NCI-H1436 treated with DMSO at 0.1 percent for 48 hours (cell line): ENCODE measurements at places on chromosomes 7 and 10.

DNA sequence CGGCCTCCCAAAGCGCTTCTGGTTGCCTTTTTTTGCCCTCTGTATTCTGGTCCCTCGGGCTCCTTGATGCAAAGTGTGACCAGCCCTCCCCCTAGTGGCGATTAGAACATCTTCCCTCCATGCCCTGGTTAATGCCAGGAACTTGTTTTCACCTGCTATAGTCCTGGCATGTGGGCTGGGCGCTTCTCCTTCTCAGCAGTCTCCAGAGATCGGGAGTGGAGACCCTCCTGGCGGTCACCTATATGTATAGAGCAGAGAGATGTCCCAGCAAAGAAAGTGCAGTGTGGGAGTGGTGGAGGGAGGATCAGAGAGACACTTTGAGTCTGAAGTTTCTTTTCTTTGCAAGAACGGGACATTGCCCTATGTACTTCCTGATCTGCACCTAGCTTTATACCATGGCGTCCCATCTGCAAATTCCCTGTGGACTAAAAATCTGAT, 264.1 kb downstream of the OTUD1 start:
- peak; percentile 11 for DNase-seq

DNA sequence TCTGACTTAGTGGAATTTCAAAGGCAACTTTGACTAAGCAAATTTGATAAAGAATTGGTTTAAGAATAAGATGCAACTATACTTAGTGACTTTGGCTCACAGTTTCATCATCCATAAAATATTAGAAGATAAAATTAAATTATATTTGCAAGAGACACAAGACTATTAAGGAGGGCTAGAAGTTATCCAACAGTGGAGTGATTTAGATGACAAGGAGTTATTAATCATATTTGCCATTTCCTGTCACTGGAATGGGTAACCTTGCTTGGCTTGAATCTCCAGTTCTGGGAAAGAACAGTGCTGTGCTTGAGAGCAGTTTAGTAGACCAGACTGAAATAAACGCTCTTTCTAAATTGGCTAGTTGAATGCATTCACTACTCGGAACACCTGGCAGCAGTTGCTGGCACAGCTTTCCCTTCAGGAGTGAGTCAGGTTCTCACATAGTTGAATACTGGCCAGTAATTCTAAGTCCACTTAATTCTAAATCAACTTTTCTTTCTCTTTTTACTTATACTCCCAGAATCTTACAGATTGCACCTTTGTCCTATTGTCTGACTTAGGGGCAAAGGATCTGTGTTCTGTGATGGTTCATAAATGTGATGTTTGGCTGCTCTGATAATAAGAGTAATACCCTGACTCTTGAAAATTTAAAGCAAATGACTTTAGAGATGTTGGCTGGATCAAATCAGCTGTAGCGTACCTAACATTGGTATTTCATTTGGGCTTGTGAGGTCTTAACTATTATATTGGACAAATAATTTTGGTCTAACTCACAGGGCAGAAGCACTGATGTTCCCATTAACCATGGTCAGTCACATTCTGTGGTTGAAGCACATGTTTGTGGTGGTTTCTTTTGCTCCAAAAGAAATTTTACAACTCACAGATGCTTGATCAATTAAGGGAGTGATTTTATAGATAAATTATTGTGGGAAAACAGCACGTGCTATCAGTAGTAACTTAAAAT, 16.6 kb downstream of the STMP1 start:
- no peak for DNase-seq

- DNase-seq = no peak
Measured at GRCh38 chr10:128058106-128058749, 68.0 kb downstream of the MKI67 start.

GRCh38 chr7:40623863-40624262, 489.1 kb downstream of the SUGCT start:
- no peak for DNase-seq

DNA sequence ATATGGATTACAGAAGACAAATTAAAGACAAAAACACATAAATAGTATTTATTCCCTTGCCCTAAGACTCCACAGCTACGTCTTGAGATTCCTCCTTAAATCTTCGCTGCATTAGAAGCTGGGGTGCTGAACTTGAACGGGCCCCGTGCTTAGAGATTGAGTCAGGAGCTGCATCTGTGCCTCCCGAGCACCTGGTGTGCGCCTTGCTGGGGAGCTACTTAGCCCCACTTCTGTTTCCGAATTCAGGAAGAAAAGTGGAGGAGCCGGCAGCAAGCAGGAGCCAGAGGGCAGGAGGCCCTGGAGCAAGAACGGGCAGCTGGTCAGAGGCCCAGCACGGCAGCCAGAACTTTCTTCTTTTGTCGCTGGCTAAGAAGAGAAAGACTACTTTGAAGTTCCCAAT, 30.4 kb upstream of the RNF32 start:
- no peak for DNase-seq
